ENCODE measurements at places on chromosomes 1 and 21.
A peak's percentile ranks its signal among the peaks of the same experiment; 100 is the strongest.

DNA sequence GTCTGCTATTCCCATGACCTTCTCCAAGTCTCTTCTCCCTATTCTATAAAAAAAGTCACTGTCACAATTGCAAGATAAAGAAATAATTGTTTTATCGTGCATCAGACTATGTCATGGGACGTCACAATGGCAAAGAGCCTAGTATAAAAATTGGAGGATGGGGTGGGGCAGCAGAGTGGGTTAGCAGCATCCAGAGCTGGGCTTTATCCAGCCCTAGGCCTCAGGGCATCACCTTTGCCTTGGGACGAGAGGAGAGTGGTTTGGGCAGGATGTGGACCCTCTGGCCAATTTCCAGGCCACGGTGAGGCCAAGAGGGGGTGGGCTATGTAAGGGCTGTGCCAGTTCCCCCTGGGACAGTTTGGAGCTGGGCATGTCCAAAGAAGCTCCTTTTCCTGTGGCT, 25.7 kb downstream of the WNT4 start:
- DNase-seq, result no peak

DNA sequence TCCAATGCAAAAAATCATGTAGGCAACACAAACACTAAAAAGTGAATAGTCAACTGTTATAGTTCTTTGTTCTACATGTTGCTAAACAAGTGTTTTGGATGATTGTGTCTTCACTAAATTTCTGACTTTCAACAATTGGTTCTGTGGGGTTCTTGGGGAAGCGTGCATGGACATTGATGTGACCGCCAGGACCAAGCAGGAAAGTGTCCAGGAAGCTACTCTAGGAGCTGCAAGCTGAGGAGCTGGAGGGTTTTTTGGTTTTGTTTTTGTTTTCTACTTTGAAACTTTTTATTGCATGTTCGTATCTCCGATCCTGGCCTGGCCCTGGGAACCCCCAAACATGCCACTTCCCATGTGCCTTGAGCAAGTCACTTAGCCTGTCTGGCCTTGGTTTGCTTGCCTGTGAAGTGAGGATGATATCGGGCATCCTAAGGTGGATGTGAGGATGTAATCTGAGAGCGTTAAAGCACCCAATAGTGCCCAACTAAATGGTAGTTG, 8.0 kb downstream of the TMPRSS3 start:
- no peak for DNase-seq

DNA sequence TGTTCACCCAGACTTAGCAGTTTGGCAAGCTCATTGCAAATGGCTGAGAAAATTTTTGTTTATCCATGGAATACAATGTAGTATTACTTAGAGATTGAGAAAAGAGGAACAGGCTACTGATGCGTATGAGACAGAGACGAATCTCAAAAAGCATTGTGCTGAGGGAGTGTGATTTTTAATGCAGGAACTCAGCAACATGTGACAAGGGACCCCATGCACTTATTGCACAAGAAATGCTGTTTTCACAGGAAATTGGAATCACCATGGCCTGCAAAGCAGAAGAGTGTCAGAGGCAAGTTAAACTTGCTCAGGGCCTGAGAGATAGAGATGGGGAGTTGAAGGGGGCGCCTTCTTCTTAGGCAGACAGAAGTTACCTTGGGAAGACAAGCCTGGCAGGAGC, 32.6 kb upstream of the TLR5 start:
- DNase-seq, result no peak

DNA sequence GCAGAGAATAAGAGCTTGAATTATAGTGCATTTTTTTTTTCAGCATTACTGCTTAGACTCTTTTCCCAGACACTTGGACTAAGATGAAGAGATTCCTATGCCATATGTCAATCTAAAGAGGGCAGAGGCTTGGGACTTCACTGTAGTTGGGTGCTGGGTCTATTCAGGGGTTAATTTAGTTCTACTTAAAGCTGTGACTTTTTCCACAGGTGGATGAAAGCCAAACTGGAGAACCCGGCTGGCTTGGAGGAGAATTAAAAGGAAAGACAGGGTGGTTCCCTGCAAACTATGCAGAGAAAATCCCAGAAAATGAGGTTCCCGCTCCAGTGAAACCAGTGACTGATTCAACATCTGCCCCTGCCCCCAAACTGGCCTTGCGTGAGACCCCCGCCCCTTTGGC, 104.8 kb downstream of the ATP5PO start:
- no peak for DNase-seq

- no peak for DNase-seq
Measured at GRCh38 chr1:3393987-3394920, 60.2 kb upstream of the ARHGEF16 start.

DNA sequence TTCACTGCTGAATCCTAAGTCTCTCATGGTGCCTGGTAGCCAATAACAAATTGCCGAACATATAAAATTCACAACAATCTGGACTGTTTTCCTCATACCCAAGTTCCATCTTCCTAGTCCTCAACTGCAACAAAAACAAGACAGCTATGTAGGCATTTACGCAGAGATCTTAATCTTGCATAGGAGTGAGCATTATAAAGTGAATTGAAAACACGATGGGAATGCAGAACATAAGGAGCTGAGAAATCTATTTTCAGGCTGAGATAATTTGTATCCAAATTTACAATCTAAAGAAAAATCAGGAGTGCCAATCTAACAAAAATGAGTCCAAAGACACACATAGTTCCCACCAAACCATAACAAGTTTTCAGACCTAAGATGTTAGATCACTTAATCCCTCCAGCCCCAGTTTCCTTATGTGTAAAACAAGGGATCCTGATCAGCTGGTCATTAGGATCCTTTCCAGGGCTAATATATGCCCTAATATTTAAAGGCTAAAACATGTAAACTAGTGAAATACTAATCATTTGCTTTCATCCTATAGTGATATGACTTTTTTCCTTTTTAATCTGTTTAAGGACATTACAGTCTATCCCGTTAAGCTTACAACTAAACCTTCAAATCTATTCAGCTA, 1.9 kb downstream of the SLC16A1 start:
- no peak for DNase-seq

- DNase-seq, result no peak
Measured at GRCh38 chr1:17765444-17766411, 10.6 kb downstream of the ACTL8 start.

DNA sequence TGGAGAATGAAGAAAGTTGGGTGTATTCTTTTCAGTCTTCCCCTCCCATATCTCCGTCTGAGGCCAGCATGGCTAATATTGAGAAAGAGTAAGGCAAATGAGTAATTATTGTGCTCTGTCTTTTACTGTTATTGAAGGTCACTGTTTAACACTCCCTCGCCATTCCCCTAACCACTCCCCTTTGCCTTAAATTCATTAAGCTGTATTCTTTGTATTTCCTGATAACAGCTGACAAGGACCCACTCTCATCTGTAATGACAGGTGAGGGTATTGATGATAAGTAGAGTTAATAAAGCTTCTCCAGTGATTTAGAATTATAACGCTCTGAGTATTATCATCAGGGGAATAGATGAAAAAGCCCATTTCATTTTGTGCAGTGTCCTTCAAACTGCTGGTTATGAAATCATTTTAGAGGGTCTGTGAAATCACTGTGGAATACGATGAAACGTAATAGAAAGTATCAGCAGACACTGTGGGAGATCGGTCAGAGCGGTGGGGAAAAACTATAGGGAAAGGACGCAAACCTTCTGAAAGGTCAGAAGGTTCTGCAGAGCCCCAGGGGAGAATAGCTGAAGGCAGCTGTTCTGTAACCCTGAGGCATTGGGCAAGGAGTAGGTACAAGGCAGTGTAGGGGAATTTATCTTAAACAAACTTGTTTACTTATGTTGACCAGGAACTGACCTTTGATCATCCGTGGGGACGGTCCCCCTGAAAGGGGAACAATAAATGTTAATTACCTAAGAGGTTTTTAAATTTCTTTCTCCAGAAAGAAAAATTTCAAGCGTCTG, 46.3 kb upstream of the CACYBP start:
- no peak for DNase-seq

DNA sequence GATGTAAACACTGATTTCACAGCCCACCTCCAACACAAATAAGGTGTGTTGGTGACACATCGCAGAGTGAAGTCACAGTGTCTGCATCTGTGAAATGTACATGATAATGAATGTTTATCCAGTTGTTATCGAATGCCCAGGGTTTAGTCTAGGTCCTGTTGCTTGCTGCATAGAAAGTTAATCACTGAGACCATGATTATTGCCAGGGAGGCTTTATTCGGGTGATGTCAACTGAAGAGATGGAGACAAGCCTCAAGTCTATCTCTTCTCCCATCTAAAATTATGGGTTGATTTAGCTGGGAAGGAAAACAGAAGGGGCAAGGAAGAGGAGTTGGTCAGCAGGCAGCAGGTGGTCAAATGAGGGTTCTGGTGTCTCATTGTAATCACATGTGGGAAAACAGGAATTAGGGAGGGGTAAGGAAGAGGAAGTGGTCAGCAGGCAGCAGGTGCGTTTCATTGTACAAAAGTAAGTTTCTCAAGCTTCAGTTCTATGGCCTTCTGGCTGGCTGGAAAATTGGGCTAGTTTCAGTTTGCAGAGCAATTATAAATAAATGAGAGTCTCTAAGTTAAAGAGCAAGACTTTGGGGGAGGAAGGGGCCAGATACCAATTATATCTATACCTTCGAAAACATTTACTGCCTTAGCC, 146.3 kb upstream of the DNAH14 start:
- no peak for DNase-seq

DNA sequence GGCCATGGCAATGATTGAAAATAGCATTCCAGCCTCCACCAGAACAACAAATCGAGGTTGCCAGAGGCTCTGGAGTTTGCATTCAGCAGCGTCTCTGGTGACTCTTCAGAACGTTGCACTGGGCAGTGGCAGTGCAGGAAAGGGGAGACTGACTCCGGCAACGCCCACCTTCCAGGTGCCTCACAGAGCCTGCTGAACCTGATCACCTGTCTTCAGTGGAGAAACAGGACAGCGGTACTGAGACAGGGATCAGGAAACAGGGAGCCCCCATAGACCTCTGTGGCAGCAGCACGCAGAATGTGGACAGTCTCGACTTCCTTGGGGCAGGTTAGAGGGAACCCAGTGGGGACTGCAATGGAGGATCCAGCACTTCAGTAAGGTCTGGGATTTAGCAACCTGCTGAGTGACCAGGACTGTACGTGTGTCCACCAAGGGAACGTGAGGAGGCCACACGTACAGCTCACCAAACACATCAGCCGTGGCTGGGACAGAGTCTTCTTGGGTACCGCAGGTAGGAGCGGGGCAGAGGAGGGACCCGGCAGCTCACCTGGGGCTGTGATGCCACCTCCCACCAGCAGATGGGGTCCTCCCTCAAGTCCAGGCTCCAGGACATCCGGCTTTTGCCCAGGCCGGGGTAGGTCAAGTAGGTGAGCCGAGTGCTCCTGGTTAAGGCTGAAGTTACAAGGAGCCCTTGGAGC, 128.6 kb downstream of the PRDM2 start:
- DNase-seq, result peak; percentile 78

GRCh38 chr1:32883338-32884031, 2.8 kb upstream of the HPCA start:
- DNase-seq, result no peak

DNA sequence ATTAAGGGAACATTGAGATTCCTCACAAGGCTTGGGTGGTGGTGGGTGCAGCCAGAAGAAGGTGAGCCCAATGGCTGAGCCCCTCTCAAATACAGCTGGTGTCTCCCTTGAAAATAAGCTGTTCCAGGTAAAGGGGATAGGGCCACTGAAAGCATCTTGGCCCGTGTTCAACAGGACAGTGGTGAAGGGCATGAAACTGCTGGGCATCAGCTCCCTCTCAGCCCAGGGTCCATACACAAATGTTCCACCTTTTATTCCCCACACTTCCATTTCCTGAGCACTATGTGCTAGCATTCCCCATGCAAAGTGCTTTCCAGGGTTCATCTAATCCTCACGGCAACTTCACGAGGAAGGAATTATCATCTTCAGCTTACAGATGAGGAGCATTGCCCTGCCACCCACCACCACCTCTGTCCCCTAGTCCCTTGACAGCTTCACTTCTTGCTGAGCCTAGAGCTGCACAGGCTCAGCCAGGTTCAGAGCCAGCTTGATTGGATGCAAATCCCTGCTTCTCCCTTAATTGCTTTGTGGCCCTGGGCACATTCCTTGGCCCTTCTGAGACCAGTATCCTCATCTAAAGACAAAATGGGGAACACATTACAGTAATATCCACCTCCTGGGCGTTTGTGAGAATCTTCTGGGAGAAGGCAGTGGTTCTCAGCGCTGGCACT, 9.6 kb downstream of the TAGLN2 start:
- no peak for DNase-seq

GRCh38 chr1:37083603-37084002, 49.3 kb upstream of the GRIK3 start:
- no peak for DNase-seq

DNA sequence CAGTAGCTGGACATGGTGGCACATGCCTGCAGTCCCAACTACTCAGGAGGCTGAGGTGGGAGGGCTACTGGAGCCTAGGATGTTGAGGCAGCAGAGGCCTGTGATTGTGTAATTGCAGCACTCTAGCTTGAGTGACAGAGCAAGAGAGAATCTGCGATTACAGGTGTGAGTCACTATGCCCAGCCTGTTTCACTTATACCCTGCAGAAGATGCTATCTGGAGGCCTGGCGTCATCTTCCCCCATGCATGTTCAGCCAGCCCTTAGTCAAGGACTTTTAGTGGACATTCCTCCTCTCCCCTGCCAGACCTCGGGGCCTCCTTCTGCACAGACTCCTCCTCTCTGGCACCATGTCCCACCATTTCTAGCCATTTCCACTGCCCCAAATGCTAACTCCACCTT, 36.3 kb upstream of the RCC2 start:
- DNase-seq, result peak; percentile 45
